ENCODE measurements at places on chromosomes 12 and 14.

GRCh38 chr12:7079826-7080125, 12.5 kb downstream of the C1R start:
- DNase-seq, result no peak

DNA sequence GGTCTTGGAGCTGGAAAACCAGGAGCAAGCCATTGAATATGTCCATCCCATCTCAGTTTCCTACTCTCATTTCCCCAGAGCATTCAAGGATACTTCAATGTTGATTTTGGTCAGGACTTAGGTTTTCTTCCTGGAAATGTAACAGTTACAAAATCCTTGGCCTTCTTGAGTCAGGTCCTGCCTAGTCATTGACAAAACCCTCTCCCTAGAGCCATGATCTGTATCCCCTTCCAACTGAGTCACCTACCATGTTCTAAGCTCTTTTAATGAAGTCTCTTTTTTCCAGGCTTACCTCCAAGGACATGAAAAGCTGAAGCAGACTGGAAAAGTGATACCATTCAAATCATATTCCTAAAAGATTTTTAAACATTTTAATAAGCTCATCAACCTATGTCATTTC, 549.2 kb downstream of the GALC start:
- no peak for DNase-seq

DNA sequence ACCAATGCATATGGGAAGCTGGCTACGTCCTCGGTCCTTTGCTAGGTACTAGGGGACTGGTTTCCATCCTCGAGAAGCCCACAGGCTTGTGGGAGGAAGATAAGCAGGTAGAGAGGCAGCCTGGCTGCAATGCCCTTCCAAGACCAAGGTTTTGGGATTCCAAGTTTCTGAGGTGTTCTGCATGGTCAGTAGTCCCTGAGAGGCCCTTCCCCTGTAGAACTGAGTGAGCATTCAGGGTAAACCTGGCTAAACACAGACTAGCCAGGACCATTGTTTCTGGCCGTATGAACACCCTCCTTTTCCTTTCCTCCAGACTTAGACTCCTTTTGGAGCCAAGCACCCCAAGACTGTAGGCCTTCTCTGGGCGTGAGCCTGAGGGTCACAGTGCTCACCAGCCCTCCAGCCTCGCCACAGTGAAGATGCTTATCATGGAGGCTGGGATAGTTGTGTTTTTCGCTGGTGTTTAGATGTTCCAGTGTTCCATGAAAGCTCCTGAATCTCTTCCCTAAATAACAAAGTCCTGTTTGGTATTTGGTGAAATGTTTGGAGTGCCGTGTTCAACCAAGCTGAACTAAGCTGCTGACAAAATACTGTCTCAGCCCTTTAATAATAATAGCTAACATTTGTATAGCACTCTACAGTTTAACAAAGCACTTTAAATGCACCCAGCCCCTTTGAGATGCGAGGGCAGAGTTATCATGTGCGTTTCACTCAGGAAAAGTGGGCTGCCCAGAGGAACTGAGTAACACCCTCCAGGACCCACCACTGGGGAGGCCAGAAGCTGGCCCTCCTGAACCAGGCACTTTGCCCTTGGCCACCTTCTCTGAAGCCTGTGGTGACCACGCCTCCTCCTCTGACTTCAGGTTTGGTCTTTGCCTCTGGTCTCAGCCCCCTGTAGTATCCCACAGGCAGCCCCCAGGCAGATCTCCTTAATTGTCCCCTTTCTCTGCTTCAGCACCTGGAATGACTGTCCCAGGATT, 284.5 kb downstream of the CACNA1C start:
- DNase-seq, result no peak

DNA sequence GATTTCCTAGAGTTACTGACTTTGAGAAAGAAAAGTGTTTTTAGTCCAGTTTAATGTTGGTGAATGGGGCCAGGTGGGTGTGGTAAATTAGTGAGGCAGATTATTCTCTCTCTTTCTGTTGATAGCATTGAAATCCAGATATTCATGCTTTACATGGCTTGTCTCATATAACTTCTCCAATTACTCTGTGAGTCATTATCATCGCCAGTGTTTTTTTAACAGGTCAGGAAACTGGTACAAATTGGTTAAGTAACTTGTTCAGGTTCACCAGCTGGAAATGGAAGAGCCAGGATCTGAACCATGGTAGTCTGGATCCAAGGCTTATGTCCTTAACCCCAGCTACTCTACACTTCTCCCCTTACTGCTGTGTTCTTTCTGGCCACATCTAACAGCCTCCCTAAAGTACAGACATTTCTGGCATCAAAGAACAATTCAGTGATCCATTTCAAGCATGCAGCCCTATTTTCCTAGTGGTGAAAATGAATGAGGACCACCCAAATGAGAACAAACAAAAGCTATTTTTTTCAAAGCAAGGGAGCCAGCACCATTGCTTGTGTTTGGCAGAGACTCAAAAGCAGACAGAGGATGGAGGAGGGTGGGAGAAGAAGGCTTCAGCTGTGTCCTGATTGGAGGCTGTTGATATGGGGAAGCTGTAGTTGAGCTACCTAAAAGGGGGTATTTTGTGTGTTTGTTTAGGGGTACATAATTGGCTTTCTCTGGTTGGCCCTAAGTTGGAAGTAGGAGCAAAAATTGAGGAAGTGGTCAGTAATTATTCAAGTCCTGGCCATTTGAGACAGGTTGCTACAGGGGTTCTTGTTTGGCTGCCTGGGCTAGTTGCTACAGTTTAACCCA, 1.7 kb downstream of the IRAK3 start:
- DNase-seq, result no peak

- no peak for DNase-seq
Measured at GRCh38 chr14:72743626-72744025, 150.3 kb downstream of the DPF3 start.

DNA sequence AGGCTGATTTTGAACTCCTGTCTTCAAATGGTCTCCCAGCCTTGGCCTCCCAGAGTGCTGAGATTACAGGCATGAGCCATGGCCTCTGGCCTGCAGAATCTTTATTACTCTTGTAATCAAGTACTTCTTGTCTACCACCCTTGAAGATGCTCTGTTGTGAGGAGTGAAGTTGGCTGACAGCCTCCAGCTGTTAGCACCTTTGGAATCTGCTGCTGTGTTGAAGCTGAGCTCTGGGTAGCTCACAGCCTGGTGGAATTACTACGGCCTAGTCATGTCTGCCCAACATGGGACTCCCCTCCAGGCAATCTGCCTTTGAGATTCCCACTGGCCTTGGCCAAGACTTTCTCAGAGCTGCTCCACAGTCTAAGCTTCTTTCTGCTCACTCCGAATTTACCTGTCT, 5.8 kb upstream of the C12orf75 start:
- no peak for DNase-seq

- no peak for DNase-seq
Measured at GRCh38 chr12:113040722-113041171, 15.8 kb upstream of the DTX1 start.

DNA sequence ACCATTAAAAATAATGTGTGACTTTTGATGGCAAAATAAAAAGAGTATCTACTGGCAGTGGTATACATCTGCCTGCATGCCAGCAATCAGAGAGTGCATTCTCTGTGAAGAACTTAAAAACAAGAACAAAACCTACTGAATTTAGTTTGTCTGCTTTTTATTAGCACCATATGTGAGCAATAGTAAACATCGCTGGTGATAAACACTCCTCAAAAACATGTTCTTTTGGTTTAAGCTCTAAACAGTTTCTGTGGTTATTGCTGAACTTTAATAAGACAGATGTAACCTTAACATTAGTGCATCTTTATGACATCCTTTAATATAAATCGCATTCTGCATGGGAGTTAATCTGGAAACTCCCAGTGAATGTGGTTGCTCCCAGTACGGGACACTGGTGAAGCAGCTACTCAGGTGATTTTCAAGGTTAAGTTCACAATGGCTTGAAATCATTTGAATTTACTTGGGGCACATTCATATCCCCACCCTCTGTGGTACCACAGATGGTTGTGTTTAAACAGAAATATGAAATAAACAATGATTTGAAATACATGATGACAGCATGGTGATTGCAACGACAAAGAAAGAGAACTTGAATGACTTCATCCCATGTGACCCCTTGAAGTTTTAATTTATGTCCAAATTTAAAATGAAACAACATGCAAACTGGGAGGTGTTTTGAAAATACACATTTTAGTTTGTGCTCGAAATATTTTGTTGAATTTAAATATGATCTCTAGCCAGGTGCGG, 285.9 kb downstream of the FOXN3 start:
- no peak for DNase-seq

DNA sequence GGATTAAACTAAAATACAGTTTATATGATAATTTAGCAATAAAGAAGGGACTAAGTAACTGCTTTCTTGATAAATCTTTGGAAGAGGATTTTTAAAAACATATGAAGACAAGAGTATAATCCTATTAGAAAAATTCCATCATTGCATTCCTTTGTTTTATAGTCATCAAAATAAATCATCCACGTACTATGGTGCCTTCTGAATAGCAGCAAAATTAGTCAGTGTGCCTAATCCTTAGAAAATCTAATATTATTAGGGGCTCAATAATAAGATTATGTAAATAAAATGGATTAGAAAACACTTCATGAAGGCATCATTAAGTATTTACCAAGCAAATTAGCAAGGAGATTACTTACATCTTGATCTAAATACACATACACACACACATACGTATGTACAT, 102.1 kb downstream of the KCNH5 start:
- DNase-seq, result no peak

- DNase-seq, result no peak
Measured at GRCh38 chr14:106318700-106319099, 792.3 kb downstream of the TMEM121 start.

- DNase-seq, result peak; percentile 39
Measured at GRCh38 chr14:104800771-104801519, at the start of gene ZBTB42. TSS of gene ZBTB42 (plus strand) at chr14:104801101. CDS start at chr14:104801198, 97 bp downstream.

DNA sequence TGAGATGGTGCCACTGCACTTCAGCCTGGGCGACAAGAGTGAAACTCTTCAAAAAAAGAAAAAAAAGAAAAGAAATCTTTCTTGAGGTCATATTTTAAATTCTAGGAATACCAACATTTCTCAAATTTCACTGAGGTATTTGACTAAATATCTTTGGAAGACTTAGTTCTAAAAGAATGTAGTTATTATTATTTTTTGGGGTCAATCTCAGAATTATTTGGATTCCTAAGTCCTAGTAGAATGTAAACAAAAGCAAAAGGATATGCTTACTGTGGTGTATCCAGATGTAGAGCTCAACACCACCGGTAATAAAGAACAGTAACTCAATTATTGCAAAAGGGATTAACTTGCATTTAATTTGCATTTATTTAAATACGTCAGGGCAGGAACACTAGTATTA, 25.0 kb downstream of the PRICKLE1 start:
- no peak for DNase-seq

- DNase-seq, result no peak
Measured at GRCh38 chr12:55612646-55613045, 24.0 kb upstream of the OR10P1 start.

- no peak for DNase-seq
Measured at GRCh38 chr12:72219937-72220336, 52.2 kb upstream of the TRHDE start.

GRCh38 chr12:16359512-16360491, 12.4 kb downstream of the MGST1 start:
- peak; percentile 81 for DNase-seq

DNA sequence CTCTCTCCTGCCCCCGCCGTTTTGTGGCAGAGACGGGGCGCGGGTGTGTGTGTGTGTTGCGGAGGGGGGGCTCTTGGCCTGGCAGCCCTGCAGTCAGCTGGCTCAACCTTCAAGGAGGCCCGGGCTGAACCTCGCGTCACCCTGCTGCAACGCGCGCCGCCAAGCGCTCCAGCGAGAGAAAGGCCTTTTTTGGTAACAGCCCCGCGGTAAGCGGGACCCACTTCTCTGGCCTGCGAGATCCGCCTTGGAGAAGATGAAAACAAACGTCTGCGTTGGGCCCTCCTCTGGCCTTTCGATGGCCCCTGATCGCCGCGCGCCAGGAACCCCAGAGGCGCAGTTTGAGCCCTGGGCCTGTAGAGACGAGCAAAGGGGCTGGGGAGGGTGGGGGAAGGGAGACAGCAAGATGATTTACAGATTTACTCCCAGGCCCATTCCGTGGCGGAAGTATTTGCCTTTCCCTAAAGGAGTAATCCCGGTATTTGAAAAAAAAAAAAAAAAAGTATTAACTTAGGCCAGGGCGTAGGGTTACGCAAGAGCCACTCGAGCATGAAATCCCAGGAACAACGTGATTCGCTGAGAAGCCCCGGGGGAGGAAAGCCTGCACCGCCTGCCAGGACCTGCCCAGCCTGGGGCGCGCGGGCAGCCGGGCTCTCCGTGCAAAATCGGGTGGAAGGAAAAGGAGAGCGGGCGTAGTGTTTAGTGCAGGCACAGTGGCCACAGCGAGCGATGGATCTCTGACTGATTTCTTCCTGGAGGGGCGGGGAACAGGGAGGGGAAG, 4.5 kb upstream of the IRF2BPL start:
- peak; percentile 79 for DNase-seq

GRCh38 chr14:52950898-52951680, at the start of gene FERMT2:
TSS of gene FERMT2 (minus strand) at chr14:52951050. CDS start at chr14:52950568, 482 bp downstream.
- peak; percentile 95 for DNase-seq

DNA sequence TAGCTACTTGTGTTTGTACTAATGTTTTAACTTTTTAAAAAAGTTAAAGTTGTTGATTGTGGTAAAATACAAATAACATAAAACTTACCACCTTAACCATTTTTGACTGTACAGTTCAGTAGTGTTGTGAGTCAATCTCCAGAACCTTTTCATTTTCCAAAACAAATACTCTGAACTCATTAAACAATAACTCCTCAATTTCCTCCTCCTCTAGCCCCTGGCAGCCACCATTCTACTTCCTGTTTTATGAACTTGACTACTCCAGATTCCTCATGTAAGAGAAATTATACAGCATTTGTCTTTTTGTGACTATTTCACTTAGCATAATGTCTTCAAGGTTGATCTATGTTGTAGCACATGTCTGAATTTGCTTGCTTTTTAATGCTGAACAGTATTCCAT, 299.1 kb upstream of the AMIGO2 start:
- no peak for DNase-seq

GRCh38 chr12:12723149-12723680, 6.0 kb downstream of the CDKN1B start:
- DNase-seq, result no peak

DNA sequence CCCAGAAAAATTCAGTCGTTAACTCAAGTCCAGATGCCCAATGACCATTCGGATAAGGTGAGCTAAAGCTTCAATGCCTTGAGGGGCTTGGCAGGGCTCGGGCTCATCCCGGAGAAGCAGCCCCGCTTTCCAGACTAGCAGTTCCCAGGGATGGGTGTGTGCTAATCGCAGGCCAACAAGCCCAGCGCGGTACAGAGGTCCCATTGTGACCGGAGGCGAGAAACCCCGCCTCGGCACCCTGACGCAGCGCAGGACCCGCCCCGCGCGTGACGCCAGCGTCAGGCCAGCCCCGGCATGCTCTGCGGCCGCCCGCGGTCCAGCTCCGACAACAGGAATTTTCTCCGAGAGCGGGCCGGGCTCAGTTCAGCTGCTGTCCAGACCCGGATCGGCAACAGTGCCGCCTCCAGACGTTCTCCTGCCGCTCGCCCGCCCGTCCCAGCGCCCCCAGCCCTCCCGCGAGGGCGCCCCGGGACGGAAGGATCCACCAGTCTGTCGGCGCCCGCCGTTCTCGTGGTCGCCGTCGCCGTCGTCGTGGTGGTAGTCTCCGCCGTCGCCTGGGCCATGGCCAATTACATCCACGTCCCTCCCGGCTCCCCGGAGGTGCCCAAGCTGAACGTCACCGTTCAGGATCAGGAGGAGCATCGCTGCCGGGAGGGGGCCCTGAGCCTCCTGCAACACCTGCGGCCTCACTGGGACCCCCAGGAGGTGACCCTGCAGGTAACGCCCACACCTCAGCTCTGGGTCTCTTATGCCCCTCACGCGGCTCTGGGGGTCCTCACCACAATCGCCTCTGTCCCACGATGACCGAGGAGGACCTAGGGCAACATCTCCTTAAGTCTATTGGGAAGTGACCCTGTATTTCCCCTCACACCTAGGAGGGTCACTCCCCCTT, at the start of gene ETNK1:
Gene ETNK1 (plus strand): TSS at position 302 of the 892 bp plus-strand sequence. CDS start 260 bp downstream, at position 562.
- DNase-seq, result peak; percentile 95

- DNase-seq, result no peak
Measured at GRCh38 chr12:88633312-88633711, 53.0 kb upstream of the KITLG start.

All from endothelial cell (in vitro differentiated cells).